ENCODE measurements at places on chromosomes 16 and 17.

- no peak for DNase-seq
These were observed 658 bp downstream of the TNFRSF12A start for GRCh38 chr16:3020604-3021448.

DNA sequence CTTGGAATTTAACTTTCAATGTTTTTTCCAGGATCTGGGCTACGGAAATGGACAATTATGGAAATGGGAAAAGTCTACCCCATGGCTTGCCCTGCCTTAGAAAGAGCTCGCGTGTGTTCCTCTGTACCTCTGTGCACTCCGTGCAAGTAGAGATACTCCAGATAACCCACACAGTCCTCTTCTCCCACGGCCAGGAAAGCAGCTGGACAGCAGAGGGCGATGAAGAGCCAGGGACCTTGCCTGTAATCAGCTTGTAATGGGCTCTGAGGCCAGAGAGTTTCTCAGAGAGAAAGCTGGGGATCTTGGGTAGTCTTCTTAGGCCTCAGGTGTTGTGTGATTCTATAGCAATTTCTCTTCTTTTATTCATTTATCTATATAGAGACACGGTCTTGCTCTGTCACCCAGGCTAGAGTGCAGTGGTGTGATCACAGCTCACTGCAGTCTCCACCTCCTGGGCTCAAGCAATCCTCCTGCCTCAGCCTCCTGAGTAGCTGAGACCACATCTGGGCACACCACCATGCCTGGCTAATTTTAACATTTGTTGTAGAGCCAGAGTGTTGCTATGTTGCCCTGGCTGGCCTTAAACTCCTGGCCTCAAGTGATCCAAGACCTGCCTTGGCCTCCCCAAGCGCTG, 2.4 kb upstream of the SOCS7 start:
- peak; percentile 86 for DNase-seq

DNA sequence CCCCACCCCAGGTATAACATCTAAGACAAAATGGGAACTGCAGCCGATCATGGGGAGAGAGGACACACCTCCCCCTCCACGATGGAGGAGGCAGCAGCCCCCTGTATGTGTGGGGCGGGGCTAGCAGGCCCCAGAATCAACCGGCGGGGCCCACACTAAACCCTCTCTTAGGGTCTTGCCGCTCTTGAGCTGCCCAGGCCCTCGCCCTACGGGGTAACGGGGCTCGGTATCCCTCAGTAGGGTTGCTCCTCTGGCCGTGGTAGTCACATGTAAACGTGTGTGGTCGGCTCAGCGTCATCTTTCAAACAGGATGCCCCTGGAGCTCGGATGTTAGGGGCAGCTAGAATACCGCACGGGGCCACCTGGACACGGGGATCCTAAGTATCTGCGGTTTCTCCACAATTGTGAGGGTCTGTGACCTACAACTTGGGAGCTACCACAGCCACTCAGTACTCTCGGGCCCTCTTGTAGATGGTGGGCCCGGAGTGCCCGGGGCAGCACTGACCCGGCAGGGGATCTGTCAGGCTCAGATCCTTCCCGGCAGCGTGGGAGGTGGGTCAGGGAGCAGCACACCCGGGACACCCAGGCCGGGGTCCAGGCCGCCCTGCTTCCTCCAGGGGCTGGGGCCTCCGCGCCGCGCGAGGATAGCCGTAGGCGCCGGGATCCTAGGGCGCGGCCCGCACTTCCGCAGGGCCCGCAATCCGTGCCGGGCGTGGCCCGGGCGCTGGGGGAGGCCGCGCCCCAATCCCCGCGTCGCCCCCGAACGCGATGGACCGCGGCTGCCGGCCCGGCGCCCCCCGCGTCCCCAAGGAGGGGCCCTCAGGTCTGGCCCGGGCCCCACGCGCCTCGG, 781 bp downstream of the ARHGDIA start:
- no peak for DNase-seq

- DNase-seq: no peak
These were observed 28.0 kb upstream of the SNN start for GRCh38 chr16:11639925-11640899.

DNA sequence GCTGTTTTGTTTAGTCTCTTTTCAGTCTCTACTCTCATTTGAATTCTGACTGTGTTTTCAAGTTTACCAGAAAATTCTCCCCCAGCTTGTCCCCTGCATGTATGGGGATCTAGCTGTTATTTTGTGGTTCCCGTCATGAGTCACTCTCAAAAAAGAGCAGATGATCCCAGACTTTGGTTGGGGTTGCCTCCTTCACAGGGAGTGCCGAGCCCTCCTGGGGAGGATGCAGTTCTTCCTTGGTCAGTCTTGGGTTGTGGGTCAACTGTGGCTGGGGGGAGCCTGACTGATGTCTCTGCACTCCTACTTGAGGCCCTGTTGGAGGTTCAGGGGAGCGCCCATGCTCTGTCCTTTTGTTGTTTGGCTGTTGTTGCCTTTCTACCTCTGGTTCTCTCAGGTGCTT, 37.7 kb downstream of the EPN2 start:
- no peak for DNase-seq

GRCh38 chr17:13350466-13350865, 251.3 kb downstream of the HS3ST3A1 start:
- DNase-seq: no peak

GRCh38 chr16:559021-559380, 1.2 kb upstream of the PRR35 start:
- DNase-seq: no peak

DNA sequence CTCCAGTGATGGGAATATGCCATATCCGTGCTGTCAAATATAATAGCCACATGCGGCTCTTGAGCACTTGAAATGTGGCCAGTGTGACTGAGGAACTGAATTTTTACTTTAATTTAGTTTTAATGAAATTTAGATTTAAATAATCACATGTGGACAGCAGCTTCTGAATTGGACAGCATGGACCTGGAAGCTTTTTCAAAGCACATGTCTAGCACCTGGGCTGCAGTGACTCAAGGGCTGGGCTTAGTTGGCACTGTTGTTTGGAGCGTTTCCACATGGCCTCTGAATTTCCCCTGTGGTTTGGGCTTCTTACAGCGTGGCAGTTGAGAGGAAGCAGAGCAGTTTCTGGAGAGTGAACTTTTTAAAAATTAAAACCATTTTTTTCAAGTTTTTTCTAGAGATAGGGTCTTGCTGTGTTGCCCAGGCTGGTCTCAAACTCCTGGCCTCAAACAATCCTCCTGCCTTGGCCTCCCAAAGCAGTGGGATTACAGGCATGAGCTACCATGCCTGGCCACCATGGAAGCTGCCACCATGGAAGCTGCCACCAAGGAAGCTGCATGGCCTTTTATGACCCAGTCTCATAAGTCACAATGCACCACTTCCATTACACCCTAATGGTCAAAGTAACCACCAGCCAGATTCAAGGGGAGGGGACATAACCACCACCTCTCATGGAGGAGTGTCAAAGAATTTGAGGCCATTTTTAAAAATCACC, 6.7 kb upstream of the TOB1 start:
- no peak for DNase-seq

DNA sequence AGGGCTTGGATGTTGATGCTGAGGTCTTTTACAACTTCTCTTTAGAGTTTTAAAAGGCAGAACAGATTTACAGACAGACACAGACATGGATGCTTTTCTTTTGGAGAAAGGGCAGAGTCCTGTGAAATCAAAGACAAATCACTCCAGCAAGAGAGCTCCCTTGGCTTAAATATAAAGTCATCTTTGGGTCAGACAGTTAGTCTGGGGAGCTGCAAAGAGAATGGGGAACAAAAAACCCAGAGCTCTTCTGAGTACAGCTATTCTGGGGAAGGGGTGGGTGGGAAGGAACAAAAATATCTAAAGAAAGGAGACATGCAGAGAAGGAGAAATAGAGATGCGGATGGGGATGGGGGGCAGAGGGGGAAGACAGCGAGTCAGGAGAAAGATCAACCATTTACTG, 266.6 kb downstream of the XYLT1 start:
- no peak for DNase-seq

GRCh38 chr17:6796017-6796886, 20.2 kb downstream of the FBXO39 start:
- DNase-seq: no peak

DNA sequence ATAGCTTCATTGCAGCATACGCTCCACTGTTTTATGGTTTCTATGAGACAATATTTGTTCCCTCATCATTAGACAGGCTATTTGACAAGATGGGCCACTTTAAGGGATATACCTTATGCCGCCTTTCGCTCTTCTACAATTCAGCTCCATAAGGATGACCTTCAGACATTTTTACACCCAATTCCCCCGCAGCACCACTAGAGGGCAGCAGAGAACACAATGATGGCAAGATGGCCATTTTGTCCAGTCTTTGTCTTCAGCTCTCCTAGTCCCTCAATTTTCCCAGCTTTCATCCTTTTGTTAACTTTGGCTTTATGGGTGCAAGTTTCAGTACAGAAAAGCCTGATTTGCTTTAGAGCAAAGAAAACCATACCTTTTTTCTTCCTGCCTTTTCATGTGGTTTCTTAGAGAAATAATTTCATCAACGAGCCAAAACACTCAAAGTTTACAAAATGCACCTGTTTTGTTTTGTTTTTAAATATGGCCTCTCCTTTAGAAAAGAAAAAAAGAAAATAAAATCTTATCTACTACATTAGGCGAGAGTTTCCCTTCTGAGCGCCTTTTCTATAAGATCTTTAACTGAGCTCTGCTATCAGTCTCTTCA, 355.3 kb downstream of the TOX3 start:
- peak; percentile 69 for DNase-seq

- no peak for DNase-seq
These were observed 11.2 kb upstream of the MYLK3 start for GRCh38 chr16:46759309-46759708.

DNA sequence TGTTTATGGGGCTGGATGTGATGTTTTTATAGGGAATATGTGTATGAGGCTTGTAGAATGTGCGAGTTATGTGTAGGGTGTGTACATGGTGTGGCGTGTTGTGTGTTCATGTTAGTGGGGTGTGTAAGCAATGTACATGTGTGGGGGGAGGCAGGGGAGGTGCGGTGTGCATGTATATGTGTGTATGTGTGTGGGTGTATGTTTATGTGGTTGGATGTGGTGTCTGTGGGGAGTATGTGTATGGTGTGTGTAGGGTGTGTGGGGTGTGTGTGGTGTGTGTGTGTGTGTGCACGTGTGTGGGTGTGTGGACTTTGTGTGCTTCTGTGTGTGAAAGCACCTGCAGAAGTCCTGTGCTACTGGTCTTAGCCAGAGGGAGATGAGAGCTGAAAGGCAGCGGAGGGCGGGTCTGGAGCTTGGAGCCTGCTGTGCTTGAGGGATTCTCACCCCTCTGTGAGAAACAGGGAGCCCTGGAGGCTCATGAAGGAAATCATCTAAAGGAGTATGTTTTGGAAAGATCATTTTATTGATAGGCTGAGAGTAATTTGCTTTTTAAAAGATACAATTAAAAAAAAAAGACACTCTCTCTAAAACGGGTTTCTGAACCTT, 222.7 kb downstream of the HS3ST4 start:
- DNase-seq: no peak

DNA sequence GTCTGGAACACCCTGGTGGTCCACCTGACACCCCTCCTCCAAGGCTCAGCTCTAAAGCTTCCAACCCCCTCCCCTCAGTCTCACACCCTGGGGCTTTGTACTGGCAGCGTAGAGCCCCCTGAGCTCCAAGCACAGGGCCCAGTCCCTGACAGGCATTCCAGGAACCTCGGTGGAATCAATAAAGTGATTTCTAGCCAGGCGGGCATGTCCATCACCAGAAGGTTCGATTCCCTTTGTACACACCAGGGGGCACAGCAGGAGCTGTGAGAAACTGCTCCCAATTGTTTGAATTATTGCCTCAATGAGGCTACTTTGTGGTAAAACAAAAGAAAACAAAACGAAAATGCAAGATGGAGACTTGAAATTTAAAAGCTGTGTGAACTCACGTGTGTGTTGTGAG, 51.8 kb downstream of the SMPD3 start:
- DNase-seq: no peak

DNA sequence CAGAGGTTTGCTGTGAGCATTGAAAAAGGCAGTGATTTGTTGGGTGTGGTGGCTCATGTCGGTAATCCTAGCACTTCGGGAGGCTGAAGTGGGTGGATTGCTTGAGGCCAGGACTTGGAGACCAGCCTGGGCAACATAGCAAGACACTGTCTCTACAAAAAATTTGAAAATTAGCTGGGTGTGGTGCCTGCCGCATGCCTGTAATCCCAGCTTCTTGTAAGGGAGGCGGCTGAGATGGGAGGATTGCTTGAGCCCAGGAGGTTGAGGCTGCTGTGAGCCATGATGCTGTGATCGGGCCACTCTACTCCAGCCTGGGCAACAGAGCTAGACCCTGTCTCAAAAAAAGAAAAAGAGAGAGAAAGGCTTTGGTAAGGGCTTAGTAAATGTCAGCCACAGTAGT, 7.0 kb upstream of the NPIPB2 start:
- no peak for DNase-seq

GRCh38 chr17:48002266-48002915, 31.5 kb downstream of the CDK5RAP3 start:
- no peak for DNase-seq

GRCh38 chr17:21194703-21195102, 19.3 kb downstream of the TMEM11 start:
- no peak for DNase-seq

- no peak for DNase-seq
These were observed 8.4 kb upstream of the MRPL12 start for GRCh38 chr17:81694810-81695209.

DNA sequence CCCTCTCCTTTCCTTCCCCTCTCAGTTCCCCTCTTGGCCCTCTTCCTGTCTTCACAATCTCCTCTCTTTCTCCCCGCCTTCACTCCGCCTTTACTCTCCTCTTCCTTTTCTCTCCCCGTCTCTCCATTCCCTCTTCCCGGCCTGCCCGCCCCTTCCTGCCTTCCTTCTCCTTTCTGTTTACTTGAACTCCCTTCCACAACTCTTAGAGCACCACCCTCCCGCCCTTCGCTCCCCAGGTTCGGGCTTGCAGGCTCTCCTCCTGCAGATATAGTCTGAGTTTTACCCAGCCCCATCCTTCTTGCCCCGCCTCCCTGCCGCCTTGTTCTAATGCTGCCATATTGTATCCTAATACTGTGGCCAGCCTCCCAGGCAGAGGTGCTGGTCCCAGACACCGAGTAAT, 201.5 kb upstream of the N4BP1 start:
- DNase-seq: no peak

DNA sequence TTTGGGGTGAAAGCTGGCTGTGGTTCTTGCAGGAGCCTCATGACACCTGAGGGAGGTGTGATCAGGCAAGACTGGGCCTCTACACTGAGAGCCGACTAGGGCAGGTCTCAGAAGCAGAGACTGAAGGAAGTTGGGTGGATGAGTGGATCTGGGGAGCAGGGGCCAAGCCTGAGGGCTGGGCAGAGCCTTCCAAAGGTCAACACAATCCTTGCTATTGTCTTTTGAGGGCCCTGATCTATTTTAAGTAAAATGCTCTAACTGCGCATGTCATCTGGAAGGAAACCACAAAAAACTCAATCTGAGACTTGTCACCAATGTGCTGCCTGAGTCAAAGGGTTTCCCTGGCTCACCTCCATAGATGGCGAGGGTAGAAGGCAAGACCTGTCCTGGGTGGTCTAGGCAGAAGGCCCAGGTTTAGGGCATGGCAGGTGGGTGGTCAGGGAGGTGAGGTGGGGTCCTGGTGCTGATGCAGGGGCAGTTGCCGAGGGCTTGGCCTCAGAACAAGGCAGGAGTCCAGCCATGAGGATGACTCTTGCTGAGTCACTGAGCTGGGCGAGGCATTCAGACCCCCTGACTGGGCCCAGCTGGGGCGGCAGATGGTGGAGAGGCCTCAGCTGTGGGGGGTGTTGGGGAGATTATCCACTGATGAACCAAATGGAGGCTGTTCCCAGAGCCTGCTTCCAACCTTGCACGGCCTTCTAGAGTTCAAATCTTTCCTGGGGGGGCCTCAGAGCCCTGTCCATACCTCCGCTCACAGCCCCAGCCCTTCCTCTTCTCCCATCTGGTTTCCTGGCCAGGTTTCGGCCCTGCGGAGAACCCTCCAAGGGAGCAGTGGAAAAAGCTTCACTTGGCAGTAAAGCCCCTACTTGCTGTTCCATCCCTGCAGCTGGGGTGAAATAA, 5.1 kb downstream of the MVP start:
- DNase-seq: no peak
